Forelimb muscle (tissue), 1 donor: ENCODE measurements at places on chromosomes 1 and 21. TPM values are rescaled to one million over a fixed set of nuclear protein-coding genes. Genes with fewer than 3 reads are reported as not detected.

DNA sequence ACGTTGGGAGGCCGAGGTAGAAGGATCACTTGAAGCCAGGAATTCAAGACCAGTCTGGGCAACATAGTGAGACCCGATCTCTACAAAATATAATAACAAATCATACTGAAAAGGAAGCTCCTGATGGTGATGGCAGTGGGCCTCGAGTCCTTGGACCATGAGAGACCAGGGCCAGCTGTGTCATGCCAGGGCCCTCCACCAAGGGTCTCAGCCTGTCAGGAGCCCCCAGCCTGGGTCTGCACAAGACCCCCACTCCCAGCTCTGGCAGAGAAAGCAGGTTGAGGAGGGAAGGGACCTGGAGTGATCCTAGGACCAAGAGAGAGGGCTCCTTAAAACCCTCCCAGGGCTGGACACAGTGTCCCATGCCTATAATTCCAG, 6.7 kb upstream of the CTRC start:
- DNase-seq, result no peak

DNA sequence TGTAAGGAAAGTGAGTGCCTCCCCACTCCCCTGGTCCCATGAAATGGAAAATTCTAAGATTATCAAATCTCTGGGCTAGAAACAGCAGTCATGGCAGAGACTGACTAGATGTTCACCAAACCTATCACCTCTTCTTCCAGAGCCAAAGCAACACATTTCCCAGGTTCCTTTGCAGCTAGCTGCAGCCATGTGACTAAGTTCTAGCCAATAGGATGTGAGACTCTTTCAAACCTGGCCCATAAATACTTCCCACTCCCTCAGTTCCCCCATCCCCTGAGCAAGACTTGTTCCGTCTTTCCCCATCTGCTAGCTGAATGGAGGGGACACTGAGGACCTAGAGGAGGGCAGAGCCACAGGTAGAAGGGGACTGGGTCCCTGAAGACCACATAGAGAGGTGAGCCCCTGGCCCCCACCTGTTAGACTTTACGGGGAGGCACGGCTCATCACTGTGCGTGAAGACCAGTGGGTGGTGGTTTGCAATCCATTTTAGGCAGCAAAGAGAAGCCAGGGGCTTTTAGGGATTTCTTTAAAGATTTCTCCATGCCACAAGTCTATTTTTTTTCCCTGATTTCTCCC, 17.2 kb downstream of the FAM43B start:
- DNase-seq, result no peak

GRCh38 chr1:21909286-21909759, 27.8 kb downstream of the HSPG2 start:
- DNase-seq, result no peak

Gene CLEC20A
- not detected for polyA plus RNA-seq

Gene ACOT11
- 5.1 TPM for polyA plus RNA-seq

Gene OLFML2B
- polyA plus RNA-seq, result 83.5 TPM
